ENCODE measurements at places on chromosomes 13 and 19.

- DNase-seq, result no peak
Measured at GRCh38 chr13:103403148-103403740, 337.0 kb upstream of the SLC10A2 start.

GRCh38 chr13:41916173-41916954 is 44.5 kb downstream of the VWA8 start:
- peak; percentile 75 for DNase-seq

DNA sequence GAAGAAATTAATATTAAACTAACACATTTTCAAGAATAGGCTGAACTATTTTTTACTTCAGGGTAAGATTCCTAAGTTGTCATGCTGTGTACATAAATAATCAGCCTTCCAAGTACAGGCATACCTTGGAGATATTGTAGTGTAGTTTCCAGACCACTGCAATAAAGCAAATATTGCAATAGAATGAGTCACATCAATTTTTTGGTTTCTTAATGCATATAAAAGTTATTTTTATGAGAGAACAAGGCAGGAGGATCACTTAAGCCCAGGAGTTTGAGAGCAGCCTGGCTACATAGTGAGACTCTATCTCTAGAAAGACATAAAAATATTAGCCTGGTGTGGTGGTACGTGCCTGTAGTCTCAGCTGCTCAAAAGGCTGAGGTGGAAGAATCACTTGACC is 511.5 kb downstream of the UQCRFS1 start:
- no peak for DNase-seq

GRCh38 chr19:49020342-49020741 is 3.5 kb upstream of the LHB start:
- no peak for DNase-seq

DNA sequence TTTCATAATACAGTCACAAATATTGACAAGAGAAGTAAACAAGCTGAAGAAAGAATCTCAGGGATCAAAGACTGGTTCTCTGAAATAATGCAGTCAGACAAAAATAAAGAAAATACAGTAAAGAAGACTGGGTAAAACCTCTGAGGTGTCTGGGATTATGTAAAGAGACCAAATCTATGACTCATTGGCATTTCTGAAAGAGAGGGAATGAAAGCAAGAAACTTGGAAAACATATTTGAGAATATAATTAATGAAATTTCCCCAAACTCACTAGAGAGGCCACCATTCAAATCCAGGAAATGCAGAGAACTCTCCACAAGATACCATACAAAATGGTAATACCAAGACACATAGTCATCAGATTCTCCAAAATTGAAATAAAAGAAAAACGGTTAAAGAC is 53.0 kb upstream of the GPC6 start:
- DNase-seq, result no peak

DNA sequence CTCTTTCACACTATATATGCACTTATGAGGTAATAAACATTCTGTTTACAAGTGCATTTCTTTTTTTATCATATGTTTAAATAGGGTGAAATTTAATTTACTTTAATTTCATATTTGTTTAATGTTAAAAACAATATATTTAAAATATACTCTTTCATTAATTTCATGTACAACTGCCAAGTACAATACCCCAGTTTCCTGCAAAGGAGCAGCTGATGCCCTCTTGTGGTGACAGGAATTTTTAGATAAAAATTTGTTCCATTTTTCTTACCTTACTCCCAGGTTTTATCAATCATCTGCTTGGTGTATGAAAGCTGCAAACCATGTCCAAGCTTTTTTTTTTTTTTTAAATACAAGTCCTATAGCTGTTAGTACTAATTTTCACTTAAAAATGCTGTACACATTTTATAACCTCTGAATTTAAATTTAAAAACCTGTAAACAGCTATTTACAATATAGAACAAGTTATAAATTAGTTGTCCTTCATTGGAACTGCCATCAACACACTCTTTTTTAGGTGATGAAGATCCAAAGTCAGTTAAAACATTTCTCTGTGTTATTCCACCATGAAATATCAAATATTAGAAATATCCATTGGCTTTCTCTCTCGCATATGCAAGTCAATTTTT is 4.9 kb downstream of the PCDH20 start:
- peak; percentile 40 for DNase-seq

DNA sequence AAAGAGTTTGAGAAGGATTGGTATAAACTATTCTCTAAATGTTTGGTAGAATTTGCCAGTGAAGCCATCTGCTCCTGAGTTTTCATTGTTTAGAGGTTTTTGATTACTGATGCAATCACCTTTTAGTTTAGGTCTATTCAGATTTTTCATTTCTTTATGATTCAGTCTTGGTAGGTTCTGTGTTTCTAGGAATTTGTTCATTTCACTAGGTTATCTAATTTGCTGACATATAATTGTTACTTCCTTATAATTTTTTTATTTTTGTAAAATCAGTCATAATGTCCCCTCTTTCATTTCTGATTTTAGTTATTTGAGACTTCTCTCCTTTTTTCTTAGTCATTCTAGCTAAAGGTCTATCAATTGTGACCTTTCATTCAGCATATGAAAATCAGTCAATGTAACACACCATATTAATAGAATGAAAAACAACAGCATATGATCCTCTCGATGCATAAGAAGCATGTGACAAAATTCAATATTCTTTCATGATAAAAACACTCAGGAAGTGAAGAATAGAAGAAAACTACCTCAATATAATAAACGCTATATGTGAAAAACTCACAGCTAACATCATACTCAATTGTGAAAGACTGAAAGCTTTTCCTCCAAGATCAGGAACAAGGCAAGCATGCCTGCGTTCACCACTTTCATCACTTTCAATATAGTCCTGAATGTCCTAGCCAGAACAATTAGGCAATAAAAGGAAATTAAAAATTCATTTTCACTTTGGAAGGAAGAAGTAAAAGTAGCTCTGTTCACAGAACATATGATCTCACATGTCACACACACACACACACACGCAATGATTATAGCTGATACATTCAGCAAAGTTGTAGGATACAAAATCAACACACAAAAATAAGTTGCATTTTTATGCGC is 149.1 kb downstream of the COG6 start:
- no peak for DNase-seq

DNA sequence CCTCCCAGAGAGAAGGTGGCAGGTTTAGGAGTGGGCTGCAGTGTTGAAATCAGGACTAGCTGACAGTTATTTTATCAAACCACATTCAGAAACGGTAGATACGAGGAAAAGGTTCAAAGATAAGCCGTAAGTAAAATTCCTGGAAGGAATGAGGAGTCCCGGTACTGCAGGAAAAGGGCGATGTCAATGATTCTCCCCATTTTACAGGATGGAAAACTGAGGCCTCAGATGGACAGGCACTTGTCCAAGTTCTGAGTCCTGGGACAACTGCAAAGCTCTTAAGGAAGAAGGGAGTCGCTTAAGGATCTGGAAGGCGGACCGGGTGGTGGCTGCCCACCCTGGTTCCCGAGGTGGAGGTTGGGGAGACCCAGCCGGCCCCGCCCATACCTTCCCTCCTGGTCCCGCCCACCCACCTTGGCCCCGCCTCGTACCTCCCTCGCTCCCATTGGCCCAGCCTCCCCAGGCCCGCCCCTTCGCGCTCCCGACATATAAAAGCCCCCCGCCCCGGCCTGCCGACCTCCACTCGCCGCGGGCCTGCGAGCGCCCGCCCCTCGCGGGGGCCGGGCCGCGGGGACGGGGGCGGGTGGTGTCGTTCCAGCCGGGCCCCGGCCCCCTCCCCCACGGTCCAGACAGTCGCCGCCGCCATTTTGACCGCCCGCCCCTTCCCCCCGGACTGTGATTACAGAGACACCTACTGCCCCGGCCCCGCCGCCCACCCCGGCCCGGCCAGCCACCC is 603 bp downstream of the RFX1 start:
- DNase-seq, result peak; percentile 94

- DNase-seq, result no peak
Measured at GRCh38 chr19:7687177-7687576, 6.5 kb downstream of the TRAPPC5 start.

GRCh38 chr13:59464926-59465325 is 698.8 kb downstream of the DIAPH3 start:
- DNase-seq, result peak; percentile 22

- peak; percentile 37 for DNase-seq
Measured at GRCh38 chr19:49801966-49802661, 11.0 kb downstream of the FUZ start.

DNA sequence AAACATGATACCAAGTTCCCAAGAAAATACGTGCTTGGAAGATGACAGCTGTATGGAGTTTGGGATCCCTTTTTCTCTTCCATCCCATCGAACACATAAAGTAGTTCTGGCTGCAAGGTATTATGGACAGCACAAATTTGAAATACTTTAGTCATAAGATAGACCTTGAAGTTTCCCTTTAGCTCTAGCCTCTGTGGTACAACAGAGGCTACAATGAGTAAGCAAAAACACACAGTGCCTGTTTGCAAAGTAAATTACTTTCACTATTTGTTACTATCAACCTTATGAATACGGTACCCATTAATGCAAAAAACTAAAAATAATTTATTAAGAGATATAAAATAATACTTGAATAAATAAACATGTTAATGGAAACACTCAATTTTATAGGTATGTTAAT is 21.0 kb upstream of the LRCH1 start:
- no peak for DNase-seq

DNA sequence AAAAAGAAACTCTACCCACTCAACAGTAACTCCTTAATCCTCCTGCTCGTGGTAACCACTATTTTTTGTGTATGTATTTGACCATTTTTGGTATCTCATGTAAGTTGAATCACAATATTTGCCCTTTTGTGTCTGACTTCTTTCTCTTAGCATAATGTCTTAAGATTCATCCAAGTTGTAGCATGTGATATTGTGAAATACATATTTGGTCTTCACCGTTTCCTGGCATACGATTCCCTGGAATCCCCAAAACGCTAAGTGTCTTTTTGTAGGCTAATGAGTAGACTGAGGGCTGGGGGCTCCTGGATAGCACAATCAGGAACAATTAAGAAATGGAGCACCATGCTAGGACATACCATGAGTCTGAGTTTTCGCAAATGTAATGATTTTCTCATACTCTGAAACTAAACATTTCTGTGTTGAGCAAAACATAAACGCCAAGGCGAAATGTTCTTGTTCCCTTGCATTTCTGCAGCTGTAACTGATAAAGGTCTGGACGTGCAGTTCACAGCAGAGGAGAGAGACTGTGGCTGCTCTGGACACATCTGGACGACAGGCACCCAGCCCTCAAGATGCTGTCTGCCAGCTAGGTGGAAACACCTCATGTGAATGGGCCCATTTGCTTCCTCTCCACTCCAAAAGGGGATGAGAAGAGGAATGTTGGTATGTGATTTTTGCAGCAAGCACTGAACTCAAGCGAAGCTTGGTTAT is 38.4 kb downstream of the BRD4 start:
- no peak for DNase-seq

DNA sequence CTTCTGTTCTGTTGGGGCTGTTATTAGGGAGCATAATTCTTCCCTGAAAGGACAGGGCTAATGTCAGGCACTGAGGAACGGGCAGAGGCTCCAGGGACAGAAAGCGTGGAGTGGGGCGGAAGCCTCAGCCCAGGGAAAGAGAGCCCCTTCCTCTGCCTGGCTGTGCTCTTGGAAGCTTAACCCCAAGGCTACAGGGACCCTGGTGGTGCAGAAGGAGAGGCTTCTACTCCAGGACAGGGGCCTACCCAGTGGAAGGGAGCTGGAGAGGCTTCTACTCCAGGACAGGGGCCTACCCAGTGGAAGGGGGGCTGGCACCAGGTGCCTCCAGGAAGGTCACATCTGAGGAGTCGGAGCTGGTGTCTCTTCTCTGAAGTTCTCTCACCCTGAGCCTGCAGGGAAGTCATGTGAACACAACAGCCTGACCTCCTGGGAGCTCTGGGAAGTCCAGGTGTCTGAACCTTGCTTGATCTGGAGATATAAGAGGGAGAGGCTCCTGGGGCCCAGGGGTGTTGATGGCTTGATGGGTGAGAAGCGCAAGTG is 159.5 kb upstream of the SOX1 start:
- no peak for DNase-seq

- DNase-seq, result no peak
Measured at GRCh38 chr13:76570510-76570971, 315.7 kb downstream of the KCTD12 start.

GRCh38 chr13:51828730-51829567 is 16.0 kb downstream of the TMEM272 start:
- no peak for DNase-seq

GRCh38 chr19:50362656-50363424 is 2.6 kb downstream of the NAPSA start:
- DNase-seq, result no peak

GRCh38 chr19:10836479-10837330 is 693 bp upstream of the TMED1 start:
- DNase-seq, result no peak

- DNase-seq, result peak; percentile 75
Measured at GRCh38 chr13:20721454-20722357, 18.2 kb downstream of the IL17D start.
